ENCODE measurements at places on chromosomes 13 and 19. TPM values are rescaled to one million over a fixed set of nuclear protein-coding genes. Genes with fewer than 3 reads are reported as not detected.

Gene SIGLEC9
- total RNA-seq, result 0.25 TPM

Gene CEACAM8
- 0.25 TPM for total RNA-seq

Gene MARK4
- 35.2 TPM for total RNA-seq

Gene UQCRFS1
- total RNA-seq, result 22.1 TPM

Gene ACTMAP
- total RNA-seq, result 0.74 TPM

Gene CEBPG
- total RNA-seq, result 26.6 TPM

Gene ZNF350
- total RNA-seq, result 14.0 TPM

Gene TEAD2
- 5.7 TPM for total RNA-seq

Gene KIR2DL3
- not detected for total RNA-seq

Gene C5AR1
- 0.25 TPM for total RNA-seq

Gene ZNF846
- 21.9 TPM for total RNA-seq

Gene USHBP1
- 0.74 TPM for total RNA-seq

Gene IGLON5
- 7.9 TPM for total RNA-seq

Gene ADGRE3
- not detected for total RNA-seq

Gene PNMA8B
- 16.7 TPM for total RNA-seq

Gene SAMD4B
- 20.9 TPM for total RNA-seq

Gene TJP3
- total RNA-seq, result under 0.01 TPM

Gene SPRED3
- 2.0 TPM for total RNA-seq

Gene ADM5
- total RNA-seq, result 0.49 TPM

Gene RUBCNL
- total RNA-seq, result 2.7 TPM

Gene ZNF285
- 24.6 TPM for total RNA-seq

Gene GADD45GIP1
- 13.5 TPM for total RNA-seq

Gene ZGLP1
- total RNA-seq, result 2.7 TPM

Gene CGB2
- total RNA-seq, result not detected

Gene TPTE2
- total RNA-seq, result 0.25 TPM

Gene CALR3
- not detected for total RNA-seq

Gene UGGT2
- total RNA-seq, result 47.2 TPM

Gene ZNF547
- 7.9 TPM for total RNA-seq

Gene ZNF229
- 15.7 TPM for total RNA-seq

Gene UBE2L5
- not detected for total RNA-seq

Gene TRIP10
- 2.2 TPM for total RNA-seq

Gene LMTK3
- 19.4 TPM for total RNA-seq

Gene NAA16
- total RNA-seq, result 35.7 TPM

Gene RAD23A
- 26.1 TPM for total RNA-seq

Gene KCTD12
- 126 TPM for total RNA-seq

Gene ZNF83
- total RNA-seq, result 45.0 TPM

Gene GALP
- total RNA-seq, result 0.25 TPM

Gene FLT3LG
- 0.25 TPM for total RNA-seq

Gene NKG7
- not detected for total RNA-seq

Gene DENND1C
- total RNA-seq, result 0.25 TPM

Gene CAPN12
- 0.25 TPM for total RNA-seq

Gene ZNF560
- 0.49 TPM for total RNA-seq

Gene CSNK1G2
- 30.2 TPM for total RNA-seq

Gene TCF3
- 19.4 TPM for total RNA-seq

Gene LIM2
- not detected for total RNA-seq

Gene IGFL2
- total RNA-seq, result not detected

Gene ABHD17A
- total RNA-seq, result 22.6 TPM

Measured in temporal lobe (tissue), 4 donors.